ENCODE measurements at places on chromosomes 13 and 19.

- DNase-seq = peak; percentile 9
These were observed 17.3 kb upstream of the CLDN10 start for GRCh38 chr13:95535243-95535642.

DNA sequence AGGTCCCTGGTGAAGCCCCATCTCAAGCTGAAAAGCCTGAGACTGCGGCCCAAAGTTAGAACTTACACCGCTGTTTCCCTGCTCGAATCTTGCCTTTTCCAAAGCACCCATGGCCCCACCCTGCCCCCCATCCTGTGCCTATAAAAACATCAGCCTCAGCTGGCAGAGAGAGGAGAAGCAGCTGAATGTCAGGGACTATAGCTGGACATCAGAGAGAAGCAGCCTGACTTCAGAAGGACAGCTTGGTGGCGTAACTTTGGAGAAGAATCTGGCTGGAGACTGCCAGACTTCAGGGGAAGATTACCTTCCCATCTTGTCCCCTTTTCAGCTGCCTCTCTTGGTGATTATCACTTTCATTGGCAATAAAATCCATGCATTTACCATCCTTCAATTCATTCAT, 9.3 kb upstream of the RCBTB2 start:
- no peak for DNase-seq

- no peak for DNase-seq
These were observed 78.2 kb downstream of the AKAP11 start for GRCh38 chr13:42350141-42350540.

GRCh38 chr13:45696610-45697226, 5.4 kb upstream of the CBY2 start:
- DNase-seq = no peak

GRCh38 chr13:112771877-112772538, 82.2 kb downstream of the ATP11A start:
- DNase-seq = no peak

GRCh38 chr13:102020611-102021216, 381.1 kb downstream of the FGF14 start:
- DNase-seq = no peak

DNA sequence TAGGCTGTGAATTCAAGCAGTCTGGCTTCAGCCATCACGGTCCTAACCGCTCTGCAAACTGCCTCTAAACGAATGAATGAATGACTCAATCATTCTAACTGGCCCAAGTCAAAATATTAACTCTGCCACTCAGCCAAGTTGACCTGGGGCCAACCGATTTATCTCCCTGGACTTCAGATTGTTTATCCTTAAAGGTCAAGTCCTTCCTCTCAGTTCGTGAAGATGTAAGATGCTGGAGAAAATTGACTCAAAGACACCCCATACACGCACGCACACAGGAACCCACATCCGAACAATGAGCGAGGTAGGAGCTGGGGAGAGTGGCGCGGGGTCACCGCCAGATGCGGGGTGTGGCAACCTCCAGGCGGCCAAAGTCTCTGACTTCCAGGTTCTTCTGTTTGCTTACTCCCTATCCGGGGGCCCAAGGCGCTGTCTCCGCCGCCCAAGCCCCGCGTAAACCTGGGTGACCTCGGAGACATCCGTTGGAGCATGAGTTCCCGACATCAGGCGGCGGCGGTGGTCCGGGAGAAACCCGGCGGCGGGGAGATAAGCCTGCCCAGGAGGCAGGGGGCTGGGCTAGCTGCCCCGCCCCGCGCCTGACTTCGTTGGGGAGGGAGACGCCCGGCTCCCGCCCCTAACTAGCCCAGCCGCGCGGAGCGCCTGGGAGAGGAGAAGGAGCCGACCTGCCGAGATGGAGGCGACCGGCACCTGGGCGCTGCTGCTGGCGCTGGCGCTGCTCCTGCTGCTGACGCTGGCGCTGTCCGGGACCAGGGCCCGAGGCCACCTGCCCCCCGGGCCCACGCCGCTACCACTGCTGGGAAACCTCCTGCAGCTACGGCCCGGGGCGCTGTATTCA, at the start of gene CYP2S1:
Gene CYP2S1 (plus strand): TSS at position 646 of the 856 bp plus-strand sequence. CDS start 46 bp downstream, at position 692.
- no peak for DNase-seq

Data from GM04504 (cell line).